ENCODE measurements at places on chromosomes 4 and X.

DNA sequence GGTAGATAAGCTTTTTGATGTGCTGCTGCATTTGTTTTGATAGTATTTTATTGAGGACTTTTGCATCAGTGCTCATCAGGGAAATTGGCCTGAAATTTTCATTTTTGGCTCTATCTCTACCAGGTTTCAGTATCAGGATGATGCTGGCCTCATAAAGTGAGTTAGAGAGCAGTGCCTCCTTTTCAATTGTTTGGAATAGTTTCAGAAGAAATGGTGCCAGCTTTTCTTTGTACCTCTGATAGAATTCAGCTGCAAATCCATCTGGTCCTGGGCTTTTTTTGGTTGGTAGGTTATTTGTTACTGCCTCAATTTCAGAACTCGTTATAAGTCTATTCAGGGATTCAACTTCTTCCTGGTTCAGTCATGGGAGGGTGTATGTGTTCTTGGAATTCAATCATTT, 15.6 kb upstream of the TMPRSS11F start:
- no peak for DNase-seq

GRCh38 chr4:66516940-66517339, 846.7 kb upstream of the EPHA5 start:
- DNase-seq, result no peak

DNA sequence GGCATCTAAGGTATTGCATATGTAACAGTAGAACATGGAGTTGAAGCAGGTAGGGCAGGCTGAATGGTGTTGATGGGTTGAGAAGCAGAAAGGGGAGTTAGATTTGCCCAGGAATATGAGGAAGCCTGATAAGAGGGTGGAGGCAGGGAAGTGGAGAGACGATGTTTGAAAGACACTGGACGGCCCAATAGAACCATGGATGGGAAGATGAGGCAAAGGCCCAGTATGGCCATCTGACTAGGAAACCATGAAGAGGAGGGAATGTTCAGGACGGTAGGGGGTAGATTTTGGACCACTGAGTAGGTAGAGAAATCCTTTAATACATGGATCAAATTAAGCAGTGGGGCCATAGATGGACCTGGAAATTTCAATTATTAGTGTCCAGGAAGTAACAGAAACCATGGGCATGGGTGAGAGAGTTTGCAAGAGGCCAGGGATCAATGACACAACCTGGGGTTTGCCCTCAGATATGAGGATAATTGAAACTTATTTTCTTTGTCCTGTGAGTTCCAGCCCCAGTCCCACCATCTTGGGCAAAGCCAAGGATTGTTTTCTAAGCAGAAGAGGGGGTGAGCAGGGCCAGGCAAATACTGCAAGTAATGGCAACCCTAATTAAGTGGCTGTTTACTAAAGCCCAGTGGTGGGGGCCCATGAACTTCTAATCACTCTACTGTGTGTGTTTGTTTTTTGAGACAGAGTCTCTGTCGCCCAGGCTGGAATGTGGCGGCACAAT, 2.5 kb upstream of the USP11 start:
- no peak for DNase-seq

GRCh38 chr4:97013711-97014110, 1129.6 kb downstream of the STPG2 start:
- DNase-seq, result no peak

DNA sequence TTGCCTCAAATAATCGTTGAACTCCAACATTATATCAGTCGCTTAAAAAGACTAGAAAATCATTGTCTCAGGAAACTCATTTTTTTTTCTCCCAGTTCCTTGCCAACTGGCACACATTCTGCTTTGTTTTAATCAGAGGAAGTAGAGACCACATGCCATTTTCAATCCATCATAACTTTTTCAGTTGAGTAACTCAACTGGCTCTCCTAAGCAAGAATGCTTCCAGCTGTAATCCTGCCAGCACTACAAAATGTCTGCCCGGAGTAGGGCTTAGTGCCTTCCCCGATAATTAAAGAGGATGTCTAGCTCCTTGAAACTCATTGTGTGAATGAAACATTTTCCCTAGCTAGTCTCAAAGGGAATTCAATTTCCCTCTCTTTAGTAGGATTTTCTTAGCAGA, 33.0 kb downstream of the FREM3 start:
- DNase-seq, result peak; percentile 88

- no peak for DNase-seq
Observed at GRCh38 chr4:176334066-176334465, 14.3 kb downstream of the SPCS3 start.

DNA sequence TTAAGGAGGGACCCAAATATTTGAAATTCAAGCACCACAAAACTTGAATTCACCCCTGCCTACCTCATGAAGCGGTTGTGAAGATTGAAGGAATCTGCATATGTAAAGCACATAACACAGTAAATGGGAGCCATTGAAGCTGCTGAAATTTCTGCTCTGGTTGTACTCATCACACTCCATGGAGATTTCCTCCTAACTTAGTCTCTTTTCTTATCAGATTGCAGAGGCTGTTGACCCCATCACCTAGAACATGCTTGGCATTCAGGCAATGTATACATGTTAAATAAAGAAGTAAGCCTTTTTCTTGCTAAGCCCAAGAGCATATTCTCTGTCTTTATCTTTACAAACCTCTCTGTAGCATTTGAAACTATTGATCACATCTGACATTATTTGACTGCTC, 104.9 kb upstream of the TNIP3 start:
- no peak for DNase-seq

- DNase-seq, result peak; percentile 2
Observed at GRCh38 chr4:116357758-116358157, 727.6 kb downstream of the TRAM1L1 start.

GRCh38 chrX:150575419-150575814, 7.0 kb downstream of the MTM1 start:
- DNase-seq, result peak; percentile 55

- peak; percentile 39 for DNase-seq
Observed at GRCh38 chr4:175309041-175309440, 390.9 kb downstream of the ADAM29 start.

- peak; percentile 70 for DNase-seq
Observed at GRCh38 chrX:29652484-29652883, 562.9 kb upstream of the MAGEB2 start.

GRCh38 chr4:136650541-136651277, 881.6 kb downstream of the PCDH18 start:
- DNase-seq, result peak; percentile 7

Data from fibroblast of mammary gland (primary cell).